ENCODE measurements at places on chromosomes 7 and 10. TPM values are rescaled to one million over a fixed set of nuclear protein-coding genes. Genes with fewer than 3 reads are reported as not detected.
A peak's percentile ranks its signal among the peaks of the same experiment; 100 is the strongest.

- DNase-seq, result no peak
Observed at GRCh38 chr10:86868353-86868752, 89.1 kb downstream of the MMRN2 start.

GRCh38 chr10:116215651-116216050 lies 57.4 kb downstream of the GFRA1 start:
- no peak for DNase-seq

GRCh38 chr7:84744385-84744784 lies 442.5 kb downstream of the SEMA3D start:
- no peak for DNase-seq

DNA sequence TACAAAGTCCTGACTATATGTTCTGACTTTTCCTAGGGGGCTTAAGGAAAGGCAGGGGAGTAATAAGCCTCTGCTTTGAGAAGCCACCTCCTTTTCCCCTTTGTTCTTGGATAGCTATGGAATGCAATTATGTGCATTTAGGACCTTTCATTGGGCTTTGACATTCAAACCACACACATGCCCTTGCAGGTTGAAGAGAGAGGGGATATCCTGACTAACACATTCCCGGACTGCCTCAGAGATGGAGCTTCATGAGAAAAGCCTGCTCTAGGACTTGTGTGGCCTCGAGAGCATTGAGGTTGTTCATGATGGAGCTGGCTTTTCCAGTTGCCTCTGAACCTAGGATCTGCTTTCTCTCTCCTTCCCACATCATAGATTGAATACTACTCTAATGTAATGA lies 694.5 kb downstream of the LRMDA start:
- peak; percentile 20 for DNase-seq

GRCh38 chr7:38303866-38304265 lies 30.4 kb upstream of the TARP start:
- DNase-seq, result no peak

DNA sequence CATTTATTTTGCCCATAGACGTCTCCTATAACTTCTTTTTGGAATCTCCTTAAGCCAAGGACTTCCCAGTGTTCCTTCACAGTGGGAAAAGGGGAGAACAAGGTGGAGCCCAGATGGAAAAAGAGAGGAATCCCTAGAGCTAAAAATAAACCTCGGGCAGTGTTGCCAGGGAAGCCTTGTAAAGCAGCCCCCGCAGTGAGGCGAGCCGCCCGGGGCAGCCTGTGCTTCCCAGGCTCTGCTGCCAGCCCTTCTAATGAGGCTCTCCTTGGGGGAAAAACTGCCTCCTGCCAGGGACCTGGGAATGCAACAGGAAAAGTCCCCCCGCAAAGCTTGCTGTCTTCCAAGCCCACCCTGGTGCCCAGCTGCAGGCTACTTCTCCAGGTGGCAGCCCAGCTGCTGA lies 71.7 kb downstream of the SH3PXD2A start:
- DNase-seq, result no peak

- no peak for DNase-seq
Observed at GRCh38 chr7:15755061-15755460, 68.6 kb upstream of the MEOX2 start.

- no peak for DNase-seq
Observed at GRCh38 chr10:62772186-62772974, 32.1 kb upstream of the ADO start.

Gene OR2A12
- polyA plus RNA-seq, result not detected

Gene PDE6C
- not detected for polyA plus RNA-seq

GRCh38 chr7:30815388-30815854 lies 44.2 kb downstream of the MINDY4 start:
- no peak for DNase-seq

Gene TMEM213
- not detected for polyA plus RNA-seq

DNA sequence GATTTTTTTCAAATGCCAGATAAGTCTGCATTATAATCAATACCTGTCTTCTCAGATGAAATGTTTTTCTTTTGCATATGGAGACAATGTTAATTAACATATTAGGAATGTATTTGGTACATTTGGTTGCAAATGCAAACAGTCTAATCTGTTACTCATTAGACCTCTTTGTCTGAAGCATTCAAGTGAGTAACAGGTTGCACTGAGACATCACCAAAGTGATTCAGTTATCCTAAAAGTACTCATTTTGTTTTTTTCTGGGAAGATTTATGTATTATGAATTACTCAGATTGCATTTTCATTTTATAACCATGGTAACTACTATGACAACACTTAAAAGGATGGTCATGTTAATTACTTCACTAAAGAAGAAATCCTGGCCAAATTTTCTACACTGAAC lies 513.6 kb downstream of the HTR7 start:
- DNase-seq, result peak; percentile 18

- DNase-seq, result no peak
Observed at GRCh38 chr7:130268463-130269317, 2.0 kb downstream of the CPA2 start.

Gene CHAT
- polyA plus RNA-seq, result not detected

DNA sequence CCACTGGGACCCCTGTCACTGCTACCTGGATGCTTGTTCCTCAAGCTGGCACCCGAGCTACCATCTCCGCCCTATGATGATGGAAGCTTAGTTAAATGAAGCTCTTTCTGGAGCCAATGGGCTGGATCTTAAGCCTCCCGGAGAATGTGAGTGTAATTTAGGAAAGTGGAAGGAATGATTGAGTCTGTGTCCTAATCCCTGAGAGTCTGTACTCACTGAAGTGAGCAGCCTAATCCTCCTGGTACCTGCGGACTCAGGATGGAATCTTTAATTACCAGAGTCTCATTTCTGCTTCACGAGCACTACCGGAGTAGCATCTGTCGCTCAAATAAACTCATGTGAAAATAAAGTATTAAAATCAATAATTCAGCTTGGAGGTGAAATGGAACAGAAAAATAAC lies 255.5 kb downstream of the WDR37 start:
- no peak for DNase-seq

Gene AGAP6
- polyA plus RNA-seq, result 7.1 TPM

GRCh38 chr10:119536508-119537025 lies 6.0 kb downstream of the RGS10 start:
- DNase-seq, result no peak

DNA sequence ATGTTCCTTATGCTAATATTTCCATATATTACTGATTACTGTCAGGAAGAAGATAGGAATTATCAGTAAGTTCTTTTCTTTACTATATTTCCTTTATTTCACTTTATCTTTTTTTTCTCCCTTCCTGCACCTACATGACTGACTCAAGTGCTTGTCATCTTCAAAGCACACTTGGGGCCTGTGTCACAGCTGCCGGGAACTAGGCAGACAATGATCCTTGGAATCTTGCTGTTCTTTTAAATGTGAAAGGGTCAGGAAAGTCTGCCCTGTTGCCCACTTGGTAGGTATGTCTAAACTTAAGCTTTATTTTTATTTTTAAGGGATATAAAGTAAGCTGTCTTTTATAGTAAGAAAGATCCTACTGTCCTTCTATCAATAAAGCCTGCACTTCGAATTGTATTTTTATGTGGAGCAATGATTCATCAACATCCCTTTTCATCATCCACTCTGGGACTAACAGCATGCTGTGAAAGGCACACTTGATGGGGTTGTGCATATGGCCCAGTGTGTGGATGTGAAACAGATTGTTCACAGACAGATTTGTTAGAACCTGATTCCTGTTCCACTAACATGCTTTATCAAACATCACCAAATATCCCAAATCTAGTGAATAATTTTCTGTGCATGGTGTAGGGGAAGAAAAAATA lies 556.9 kb downstream of the DNAJB9 start:
- DNase-seq, result no peak

Gene NANOS1
- polyA plus RNA-seq, result 2.1 TPM

- peak; percentile 12 for DNase-seq
Observed at GRCh38 chr7:117219485-117219884, 103.4 kb downstream of the WNT2 start.

DNA sequence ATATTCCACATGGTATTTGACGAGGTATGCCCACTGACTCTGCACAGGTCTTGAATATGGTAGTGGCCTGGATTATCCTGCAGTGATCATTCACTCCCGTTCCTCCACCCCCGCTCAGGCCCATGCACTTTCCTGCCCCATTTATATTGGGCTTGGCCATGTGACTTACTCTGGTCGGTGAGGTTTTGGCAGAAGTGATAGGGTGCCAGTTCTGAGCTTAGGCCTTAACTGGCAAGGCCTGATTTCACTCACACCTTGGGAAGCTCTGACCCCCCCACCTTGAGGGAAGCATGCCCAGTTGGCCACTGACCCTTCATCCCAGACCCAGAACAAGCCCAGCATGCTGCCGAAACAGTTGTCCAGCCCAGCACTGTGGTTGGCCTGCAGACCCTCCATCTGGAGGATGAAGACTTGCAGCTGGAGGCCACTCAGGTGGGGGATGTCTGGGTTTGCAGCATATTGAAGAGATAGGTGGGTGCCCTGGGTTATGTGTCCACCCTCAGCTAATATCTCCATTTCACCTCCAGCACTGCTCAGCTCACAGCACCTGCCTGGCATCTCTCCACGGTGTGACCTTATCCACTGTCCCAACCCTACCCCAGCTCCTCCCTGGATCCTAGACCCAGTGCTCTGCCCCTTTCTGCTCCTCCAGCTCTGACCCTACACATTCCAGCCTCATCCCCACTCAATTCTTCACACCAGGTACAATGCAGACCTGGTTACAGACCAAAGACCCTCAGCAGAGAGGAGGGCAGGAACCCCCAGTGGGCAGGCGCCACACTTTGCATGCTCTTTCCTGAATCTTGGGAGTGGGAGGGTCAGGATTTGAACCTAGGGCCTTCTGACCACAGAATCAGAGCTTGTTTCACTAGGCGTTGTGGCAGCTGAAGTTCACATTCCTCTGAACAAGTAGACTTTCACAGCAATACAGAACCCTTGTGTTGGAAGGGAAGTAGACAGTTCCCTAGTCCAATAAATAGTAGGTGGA lies 138.1 kb upstream of the CHST15 start:
- no peak for DNase-seq

GRCh38 chr7:4734587-4735345 lies 40.7 kb upstream of the AP5Z1 start:
- DNase-seq, result no peak

DNA sequence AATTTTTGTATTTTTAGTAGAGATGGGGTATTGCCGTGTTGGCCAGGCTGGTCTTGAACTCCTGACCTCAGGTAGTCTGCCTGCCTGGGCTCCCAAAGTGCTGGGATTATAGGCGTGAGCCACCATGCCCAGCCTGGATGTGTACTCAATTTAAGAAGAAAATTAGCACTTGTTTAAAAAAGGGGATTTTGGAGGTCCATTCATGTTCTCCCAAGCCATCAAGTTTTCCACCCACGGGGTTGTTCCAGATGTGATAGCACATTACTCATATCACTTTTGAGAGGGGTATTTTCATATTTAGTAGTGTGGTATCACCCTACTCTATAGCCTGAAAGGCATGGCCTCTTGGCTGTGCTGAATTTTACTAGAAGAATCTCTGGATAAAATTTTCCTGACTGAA lies 10.5 kb upstream of the SLC26A3 start:
- no peak for DNase-seq

- DNase-seq, result no peak
Observed at GRCh38 chr10:103671126-103671895, 177.8 kb downstream of the NEURL1 start.

- DNase-seq, result no peak
Observed at GRCh38 chr10:90977855-90978486, 57.1 kb upstream of the ANKRD1 start.

Gene SCART1
- polyA plus RNA-seq, result 0.67 TPM

DNA sequence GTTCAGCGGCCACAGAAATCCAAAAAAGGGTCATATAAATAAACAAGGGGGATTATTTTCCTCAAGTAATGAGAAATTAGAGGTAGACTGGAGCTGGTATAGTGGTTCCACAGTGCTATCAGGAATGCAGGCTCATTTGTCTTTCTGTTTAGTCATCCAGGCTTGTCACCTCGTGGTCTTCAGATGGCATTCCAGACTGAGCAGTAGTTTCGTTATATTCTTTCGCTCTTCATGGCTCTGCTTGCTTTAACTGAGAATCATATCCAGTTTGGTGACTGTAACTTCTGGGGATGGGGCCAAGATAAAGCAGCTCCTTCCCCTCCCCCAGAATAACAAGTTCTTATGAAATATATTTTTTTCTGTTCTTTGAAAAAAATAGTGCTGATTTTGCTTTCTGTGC lies 9.5 kb downstream of the ANKIB1 start:
- peak; percentile 24 for DNase-seq

GRCh38 chr7:96021568-96021967 lies 249.2 kb downstream of the DYNC1I1 start:
- DNase-seq, result peak; percentile 55

DNA sequence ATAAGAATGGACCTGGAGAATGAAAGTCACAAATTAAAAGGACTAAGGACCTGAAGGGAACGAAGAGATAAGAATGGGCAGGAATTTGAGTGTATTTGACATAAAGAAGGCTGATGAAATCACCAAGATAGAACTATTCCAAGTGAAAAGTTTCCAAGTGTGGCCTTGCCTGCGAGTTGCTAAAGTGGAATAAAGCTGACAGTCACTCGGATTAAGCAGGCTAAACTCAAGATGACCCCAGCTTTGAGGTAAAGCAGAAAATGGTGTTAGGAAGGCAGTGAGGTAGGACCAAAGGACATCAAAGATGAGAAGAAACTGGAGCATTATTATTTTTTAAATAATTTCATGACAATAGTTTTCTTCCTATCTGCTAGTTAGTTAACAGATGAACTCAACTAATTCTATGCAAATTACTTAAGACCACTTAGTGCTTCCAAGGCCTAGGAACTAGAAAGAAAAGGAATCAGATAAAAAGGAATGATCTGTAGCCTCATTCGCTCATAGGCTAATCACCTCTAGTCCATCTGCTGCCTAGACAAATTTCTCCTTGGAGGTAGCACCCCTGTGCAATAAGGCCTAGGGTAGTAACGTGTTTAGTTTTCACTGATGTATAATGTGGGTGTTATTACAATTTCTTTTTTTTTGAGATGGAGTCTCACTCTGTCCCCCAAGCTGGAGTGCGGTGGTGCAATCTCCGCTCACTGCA lies 34.5 kb downstream of the EZH2 start:
- DNase-seq, result no peak

- DNase-seq, result no peak
Observed at GRCh38 chr7:135924302-135924701, 52.9 kb downstream of the MTPN start.

Data from mammary epithelial cell (primary cell).